Activated T-helper 1 cell treated with Interleukin-2 at 50 U/mL for 16 hours (primary cell): ENCODE measurements at places on chromosomes 3 and 15.

DNA sequence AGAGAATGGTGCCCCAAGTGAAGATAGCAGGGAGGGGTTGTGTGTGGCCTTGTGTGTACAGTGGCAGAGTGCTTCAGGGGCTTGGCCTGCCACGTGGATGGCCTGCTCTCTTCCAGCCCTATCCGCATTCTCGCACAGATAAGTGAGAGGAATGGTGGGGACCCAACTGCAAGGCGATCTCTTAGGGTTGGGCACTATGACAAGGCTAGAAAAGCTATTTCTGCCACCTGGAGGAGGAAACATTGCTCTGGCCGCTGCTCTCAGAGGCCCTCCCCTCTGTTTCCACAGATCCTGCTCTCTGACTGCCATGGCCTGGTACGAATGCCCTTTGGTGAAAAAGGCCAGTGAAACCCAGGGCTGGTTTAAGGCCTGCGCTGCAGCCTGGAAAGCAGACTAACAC is 20.6 kb downstream of the EEFSEC start:
- DNase-seq: no peak

DNA sequence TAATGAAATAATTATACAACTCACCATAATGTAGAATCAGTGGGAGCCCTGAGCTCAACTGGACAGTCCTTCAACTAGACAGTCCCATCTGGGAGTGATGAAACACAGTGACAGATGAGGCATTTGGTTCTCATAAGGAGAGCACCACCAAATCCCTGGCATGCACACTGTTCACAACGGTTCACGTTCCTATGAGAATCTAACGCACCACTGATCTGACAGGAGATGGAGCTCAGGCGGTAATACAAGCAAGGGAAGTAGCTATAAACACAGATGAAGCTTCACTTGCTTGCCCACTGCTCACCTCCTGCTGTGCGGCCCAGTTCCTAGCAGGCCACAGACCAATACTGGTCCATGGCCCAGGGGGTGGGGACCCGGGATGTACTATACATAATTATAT is 17.0 kb downstream of the PRKAR2A start:
- no peak for DNase-seq

DNA sequence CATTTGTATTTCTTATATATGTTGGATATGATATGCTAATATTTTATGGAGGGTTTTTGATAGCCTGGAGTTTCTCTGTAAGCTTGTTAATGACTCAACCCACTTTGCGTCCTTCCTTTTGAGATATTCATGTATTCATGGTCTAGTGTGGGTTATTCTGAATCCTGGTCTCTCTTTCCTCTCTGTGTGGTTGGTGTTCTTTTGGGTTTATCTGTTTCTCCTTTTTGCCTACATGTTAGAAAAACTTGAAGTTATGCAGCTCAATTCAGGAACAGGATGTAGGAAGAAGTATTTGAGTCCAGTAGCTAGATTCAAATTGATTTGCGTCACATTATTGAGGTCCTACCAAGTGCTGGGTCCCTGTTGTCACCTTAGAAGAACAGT is 28.1 kb downstream of the CMTM7 start:
- DNase-seq: no peak

DNA sequence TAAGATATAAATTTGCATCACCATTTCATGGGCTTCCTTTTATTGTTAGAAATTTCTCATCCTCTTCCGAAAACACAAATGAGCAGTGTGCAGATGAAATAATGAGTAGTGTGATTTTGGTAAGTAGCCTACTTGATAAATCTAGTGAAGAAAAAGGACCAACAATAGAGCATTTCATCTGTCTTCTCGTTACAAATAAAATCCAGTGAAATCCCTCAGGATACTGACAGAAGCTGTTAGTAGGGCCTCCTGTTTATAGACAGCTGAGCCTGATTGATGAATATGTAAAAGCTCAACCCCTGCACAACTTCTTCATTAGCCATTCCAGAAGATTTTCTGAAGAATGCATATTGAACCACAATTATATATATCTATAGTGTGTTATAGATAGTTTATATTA is 363.7 kb upstream of the EPHA6 start:
- DNase-seq: no peak

GRCh38 chr3:47635536-47635935 is 56.9 kb upstream of the CSPG5 start:
- DNase-seq: no peak

DNA sequence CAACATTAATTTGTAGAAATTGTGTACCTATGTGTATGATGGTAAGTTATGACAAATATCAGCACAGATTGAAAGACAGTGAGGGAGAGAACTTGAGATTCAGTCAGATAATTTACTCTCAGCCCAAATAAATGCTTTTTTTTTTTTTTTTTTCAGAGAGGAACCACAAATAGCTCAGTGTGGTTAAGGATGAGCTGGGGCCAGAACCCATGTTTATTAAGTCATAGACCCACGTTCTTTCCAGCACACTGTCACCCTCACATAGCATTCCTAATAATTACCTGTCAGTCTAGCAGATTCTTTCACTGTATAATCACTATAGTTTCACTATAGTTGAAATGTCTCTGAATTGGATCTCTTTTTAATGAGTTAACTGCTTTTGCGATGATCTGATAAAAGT is 246.1 kb downstream of the ZIC1 start:
- DNase-seq: no peak

GRCh38 chr3:30059240-30059639 is 547.2 kb upstream of the TGFBR2 start:
- no peak for DNase-seq

GRCh38 chr3:7565574-7565973 is 704.7 kb downstream of the GRM7 start:
- no peak for DNase-seq

DNA sequence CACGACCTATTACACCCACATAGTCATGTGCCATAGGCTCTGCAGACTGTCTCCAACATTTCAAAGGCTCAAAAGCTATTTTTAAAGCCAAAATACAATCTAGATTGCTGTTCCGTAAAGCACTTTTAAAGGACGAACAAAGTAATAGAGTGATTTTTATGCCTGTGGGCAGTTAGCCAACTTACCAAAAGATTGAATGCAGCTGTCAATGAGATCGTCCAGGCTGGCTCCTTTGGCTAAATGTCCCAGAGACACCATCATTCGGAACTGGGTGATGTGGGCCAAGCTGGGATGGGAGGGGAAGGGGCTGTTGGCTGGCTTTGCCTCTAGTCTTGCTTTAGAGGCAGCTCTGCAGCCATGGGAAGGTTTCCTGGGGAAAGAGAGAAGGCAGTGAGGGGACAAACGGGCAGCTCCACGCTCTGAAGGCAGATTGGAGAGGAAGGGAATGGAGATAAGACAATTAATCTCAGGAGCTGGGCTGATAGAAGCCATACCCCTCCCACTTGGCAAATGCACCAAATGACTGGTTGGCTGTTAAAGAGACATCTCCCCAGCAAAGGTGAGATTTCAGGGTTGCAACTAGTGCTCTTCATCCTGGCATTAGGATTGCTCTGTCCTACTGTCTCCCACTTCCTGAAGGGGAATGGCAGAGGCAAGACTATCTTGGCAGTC is 4.8 kb downstream of the RASGRP1 start:
- DNase-seq: no peak

- DNase-seq: no peak
Measured at GRCh38 chr3:37864904-37865303, 3.2 kb downstream of the CTDSPL start.

DNA sequence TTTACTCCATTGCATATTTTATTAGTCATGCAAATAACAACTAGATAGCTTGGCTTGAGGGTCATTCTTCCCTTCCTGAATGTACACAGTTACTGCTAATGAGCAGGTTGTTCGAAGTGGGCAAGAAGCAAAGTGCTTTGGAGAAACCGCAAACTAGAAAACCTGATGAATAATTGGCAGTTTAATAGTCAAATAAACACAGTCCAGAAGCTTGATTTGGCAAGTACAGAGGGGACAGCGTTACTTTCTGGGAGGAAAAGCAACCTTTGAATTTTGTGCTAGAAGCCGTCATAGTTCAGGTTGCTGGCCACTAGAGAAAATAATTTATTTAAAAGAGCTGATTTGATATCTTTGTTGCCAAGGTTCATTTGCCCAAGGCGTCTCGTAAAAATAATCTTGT is 94.9 kb downstream of the MFSD1 start:
- no peak for DNase-seq

DNA sequence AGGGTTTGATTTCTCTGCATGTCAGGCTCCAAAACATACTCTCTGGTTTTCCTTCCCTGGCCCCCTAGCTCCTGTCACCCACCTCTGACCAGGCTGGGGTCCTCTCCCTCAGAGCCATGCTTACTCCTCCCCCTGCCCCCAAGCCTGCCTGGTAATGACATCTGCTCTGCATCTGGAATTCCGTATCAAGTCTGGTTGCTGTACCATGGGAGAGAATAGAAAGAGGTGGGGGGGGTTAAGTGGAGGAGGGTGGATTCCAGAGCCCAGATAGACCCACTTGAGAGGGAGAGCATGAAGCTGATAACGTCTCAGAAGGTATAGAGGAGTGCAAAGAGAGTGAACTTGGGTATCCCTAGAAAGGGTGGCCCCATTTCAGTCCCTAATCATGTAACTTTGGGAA is 4.2 kb downstream of the IGDCC4 start:
- no peak for DNase-seq

GRCh38 chr3:57943525-57944495 is 64.4 kb upstream of the FLNB start:
- no peak for DNase-seq

GRCh38 chr3:42019144-42019952 is 57.4 kb upstream of the ULK4 start:
- no peak for DNase-seq

DNA sequence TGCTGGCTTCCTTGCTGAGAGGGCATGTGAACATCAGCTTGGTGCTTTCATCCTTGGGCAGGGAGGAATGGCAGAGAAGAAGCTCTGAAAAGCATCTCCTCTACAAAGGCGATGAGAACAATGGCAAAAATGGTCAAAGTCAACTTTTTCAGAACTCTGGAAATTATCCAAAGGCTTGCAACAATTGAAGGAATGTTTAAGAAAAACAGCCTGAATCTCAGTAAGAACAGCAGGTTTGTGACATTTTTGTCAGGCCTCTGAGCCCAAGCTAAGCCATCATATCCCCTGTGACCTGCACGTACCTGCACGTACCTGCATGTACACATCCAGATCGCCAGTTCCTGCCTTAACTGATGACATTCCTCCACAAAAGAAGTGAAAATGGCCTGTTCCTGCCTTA is 51.8 kb downstream of the ONECUT1 start:
- no peak for DNase-seq

- DNase-seq: no peak
Measured at GRCh38 chr3:107450254-107450893, 72.4 kb upstream of the BBX start.

DNA sequence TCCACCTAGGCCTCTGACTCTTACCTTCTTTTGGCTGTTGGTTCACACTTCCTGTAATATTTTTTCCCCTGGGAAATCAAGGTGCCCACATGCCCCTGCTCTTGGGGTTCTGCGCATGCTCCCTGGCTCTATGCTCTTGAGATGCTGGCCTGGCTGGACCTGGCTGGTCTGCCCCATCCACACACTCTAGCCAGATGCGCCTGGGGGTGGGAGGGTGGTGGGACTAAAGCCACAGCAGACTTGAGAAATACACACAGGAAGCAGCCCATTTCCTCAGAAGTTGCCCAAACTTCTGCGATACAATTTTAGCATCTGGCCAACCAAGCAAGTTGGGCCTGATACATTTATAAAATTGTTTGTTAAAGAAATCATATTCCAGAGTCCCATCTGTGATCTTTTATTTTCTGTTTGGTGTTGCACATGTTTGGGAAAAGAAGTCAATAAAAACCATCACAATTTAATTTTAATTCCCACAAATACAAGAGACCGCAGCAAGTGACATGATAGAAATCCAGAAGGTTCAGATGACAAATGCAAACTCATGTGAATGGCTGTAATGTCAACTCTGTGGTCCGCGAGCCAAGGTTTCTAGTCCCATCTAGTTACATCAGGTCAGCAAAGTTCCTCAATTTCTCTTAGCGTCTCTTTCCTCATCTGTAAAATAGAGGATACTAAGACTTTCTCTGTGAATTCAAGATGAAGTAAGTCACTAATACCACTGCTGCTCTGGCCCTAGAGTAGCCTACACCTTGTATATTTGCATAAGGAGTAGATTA is 55.9 kb upstream of the MEF2A start:
- no peak for DNase-seq

GRCh38 chr15:41969851-41970431 is 2.4 kb downstream of the EHD4 start:
- DNase-seq: no peak

DNA sequence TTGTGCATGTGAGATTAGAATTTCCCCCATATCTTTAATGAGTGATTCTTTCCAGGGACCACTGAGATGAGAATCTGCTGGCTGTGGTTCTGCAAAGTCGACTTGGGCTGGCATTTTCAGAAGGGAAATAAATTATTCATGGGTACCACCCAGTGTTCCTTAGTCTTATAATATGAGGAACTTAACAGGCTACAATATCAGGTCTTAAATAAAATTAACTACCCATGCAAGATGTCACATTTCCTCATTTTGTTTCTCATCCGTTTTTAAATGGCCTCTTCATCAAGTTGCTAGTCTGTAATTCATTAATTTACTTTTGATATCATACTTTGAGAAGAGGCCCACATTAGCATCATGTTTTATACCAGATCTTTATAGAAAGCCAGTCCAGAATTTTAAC is 58.3 kb upstream of the SKOR1 start:
- DNase-seq: no peak

DNA sequence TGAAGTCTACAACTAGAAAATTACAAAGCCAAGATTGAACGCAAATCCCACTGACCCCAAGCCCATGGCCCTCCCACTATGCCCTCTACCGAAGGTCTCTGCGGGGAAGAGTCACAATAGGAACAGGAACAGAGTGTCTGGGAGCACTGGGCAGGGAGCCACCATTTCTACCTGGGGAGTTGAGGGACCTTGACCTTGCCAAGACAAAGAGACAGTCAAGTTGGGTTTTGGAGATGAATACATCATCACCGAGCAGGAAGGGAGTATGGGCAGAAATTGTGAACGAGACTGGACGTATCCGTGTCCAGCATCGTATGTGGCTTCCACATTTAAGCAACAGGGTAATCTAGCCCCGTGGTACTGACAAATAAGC is 30.8 kb upstream of the BFSP2 start:
- DNase-seq: no peak

DNA sequence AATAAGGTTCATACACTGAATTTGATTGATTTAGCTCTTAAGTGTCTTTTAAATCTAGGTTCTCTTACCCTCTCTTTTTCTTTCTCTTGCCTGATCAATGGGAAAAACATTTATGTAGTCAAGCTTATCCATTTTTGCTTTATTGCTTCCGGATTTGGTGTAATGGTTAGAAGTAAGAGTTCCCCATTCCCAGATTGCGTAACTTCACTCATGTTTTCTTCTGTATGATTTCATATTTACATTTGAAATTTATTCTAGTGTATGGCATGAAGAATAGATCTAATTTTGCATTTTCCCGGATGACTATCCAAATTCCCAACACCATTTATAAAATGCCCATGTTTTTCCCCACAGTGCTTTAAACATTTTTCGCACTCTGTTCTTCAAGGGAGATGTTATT is 27.9 kb upstream of the SV2B start:
- DNase-seq: no peak

DNA sequence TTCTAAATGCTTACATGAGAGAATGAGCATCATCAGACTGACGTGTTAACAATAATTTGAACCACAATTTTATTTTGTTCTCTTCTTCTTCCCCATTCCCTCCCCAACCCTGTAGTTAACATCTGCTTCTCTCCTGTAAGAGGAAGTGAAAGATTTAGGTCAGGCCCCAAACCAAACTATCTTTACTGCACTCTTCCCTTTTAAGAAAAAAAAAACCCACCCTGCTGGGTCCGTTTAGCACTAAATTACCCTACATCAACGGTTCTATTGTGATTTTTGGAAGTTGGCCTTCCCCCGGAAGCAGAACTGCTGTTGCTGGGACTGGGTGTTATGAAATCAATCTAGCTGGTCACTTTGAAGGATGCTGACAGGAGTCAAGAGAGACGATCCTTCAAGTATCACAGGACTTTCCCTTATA is 49.4 kb downstream of the NFKBIZ start:
- no peak for DNase-seq
